ENCODE measurements at places on chromosomes 2 and 18. TPM values are rescaled to one million over a fixed set of nuclear protein-coding genes. Genes with fewer than 3 reads are reported as not detected.

- no peak for DNase-seq
These were observed 3.0 kb downstream of the ZNF516 start for GRCh38 chr18:76491776-76492668.

- no peak for DNase-seq
These were observed 57.6 kb downstream of the BOLA3 start for GRCh38 chr2:74089816-74090745.

- no peak for DNase-seq
These were observed 63.3 kb upstream of the ASAP2 start for GRCh38 chr2:9143264-9143815.

DNA sequence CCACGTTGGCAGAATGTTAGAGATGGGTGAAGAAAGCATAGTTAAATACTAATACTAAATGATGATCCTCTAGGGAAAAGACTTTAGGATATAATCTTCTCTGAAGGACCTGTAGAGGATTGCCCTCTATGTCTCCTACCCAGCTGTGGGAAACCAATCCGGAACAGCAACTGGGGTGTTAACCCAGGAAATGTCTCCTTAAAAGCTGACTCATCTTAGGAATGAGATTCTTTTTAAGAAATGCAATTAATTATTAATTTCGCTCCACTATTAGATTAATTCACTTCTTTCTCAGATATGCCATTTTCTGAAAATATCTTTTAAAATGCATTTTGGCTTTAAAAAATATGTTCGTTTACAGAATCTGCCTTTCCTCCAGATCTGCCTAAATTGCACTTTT, 7.4 kb downstream of the SCN3A start:
- no peak for DNase-seq

GRCh38 chr2:9652898-9653479, 22.2 kb upstream of the YWHAQ start:
- DNase-seq, result no peak

DNA sequence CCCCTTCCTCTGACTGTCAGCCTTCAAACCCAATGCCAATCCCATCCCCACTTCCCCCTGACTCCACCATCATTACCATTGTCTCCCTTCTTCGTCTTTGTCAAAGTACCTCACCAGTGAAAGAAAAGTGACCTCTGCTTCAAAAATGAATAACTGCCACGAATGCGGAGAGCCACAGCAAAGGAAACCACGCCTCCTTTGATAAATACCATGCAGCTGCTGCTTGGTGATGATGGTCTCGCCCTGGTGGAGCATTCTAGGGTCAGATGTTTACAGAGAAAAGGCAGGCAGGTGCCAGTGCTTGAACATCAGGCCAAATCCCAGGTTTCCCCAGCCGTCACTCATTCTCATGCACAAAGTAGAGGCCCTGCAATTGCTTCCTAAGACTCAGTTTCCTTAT, 162.2 kb downstream of the BCL11A start:
- no peak for DNase-seq

DNA sequence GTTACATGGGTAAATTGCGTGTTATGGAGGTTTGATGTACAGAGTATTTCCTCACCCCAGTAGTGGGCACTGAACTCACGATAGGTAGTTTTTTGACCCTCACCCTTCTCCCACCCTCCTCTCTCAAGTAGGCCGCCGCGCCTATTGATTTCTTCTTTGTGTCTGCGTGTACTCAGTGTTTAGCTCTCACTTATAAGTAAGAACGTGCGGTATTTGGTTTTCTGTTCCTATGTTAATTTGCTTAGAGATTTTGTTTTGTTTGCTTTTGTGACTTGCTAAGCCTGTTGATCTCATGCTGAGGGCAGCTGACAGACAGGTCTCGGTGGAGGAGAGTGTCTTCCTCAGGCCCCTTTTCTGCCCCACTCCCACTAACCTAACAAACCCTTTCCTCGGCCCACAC, 36.2 kb downstream of the ACOXL start:
- no peak for DNase-seq

APOB gene
- 0.09 TPM for total RNA-seq

EGR4 gene
- total RNA-seq, result 0.05 TPM

ELOA2 gene
- not detected for total RNA-seq

All from thymus (tissue), 14 donors.